ENCODE measurements at places on chromosomes 7 and 10.

GRCh38 chr7:50357426-50357825 lies 52.9 kb downstream of the IKZF1 start:
- no peak for DNase-seq

DNA sequence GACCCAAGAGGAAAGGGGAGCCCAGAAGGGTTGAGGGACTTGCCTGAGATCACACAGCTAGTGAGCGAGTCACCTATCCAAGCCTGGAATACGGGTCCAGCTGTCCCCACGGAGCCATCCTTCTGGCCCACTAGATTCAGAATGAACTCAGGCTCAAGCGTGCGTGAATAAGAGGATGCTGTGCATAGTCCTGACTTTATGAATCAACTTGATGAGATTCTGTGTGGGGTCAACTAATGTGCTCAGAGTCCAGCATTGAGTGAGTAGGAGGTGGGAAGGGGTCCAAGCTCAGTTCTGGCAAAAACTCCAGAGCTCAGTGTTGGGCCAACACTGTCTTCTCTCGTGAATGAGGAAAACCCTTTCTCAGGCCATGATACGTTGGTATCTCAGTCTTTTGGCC lies 41.4 kb downstream of the CAMK1D start:
- DNase-seq: no peak

- no peak for DNase-seq
These were observed 94.4 kb downstream of the MAP3K8 start for GRCh38 chr10:30528429-30528786.

GRCh38 chr7:92133133-92133736 lies 1.0 kb downstream of the CYP51A1 start:
- no peak for DNase-seq

GRCh38 chr10:58993480-58994221 lies 182.8 kb upstream of the PHYHIPL start:
- DNase-seq: no peak
